GM13977 (cell line): ENCODE measurements at places on chromosomes 12 and 14.
A peak's percentile ranks its signal among the peaks of the same experiment; 100 is the strongest.

DNA sequence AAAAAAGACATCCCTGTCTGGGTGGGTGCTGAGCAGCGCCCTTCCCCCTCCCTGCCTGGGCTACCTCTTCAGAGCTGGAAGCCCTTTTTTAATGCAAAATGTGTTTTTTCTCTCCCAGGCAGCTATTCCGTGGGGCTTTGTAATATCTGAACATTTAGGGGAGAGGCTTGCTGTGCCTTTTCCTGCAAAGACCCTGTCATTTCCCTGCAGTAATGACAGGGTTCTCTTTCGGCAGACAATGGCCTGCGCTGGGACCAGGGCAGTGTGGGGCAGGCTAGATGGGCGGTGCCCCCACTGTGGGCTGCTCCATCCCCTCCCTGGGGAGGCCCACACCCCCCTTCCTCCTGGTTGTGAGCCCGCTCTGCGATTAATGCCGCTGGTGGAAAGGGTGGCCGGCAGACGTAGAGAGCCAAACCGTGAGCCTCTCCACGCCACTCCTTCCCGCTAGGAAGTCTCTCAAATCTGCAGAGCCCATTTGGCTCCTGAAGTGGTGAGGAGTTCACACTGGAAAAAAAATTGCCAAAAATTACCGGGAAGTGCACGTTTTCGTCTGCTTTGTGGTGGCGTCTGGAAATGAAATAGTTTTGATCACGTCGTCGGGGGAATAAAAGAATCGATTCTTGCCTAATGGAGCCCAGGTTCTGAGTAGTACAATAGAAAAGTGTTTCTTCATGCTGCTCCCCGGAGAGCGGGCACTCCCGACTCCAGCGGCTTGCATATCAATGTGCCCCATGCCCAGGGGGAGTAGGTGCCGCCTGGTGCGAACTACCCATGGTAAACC lies 31.5 kb downstream of the KIF26A start:
- DNase-seq, result no peak

- DNase-seq, result no peak
These were observed 47.5 kb downstream of the ZNF664 start for GRCh38 chr12:124020514-124020949.

GRCh38 chr14:95420060-95420459 lies 96.4 kb downstream of the SYNE3 start:
- DNase-seq, result no peak

- no peak for DNase-seq
These were observed 176.3 kb upstream of the GSC start for GRCh38 chr14:94946244-94946643.

- DNase-seq, result no peak
These were observed 80.3 kb downstream of the PAPOLA start for GRCh38 chr14:96582411-96582961.

DNA sequence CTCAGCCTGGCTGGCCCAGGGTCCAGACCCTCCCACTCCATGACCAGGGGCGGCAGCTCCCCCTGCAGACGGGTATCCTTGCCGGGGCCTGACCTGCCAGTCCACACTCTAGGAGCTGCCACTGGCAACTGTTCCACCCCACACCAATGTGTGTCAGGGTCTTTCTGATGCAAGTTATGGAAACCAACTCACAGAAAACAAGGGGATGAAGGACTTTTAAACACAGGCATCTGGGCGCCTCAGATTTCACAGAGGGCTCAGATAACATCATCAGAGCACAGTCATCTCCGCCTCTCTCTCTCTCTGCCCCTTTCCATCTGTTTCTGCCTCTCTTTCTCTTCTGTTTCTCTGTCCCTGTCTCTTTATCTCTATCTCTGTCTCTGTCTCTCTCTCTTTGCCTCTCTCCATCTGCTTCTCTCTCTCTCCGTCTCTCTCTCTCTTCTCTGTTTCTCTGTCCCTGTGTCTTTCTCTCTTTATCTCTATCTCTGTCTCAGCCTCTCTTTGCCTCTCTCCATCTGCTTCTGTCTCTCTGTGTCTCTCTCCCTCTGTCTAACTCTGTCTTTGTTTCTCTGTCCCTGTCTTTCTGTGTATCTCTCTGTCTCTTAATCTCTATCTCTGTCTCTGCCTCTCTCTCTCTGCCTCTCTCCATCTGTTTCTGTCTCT lies 67.4 kb upstream of the FBRSL1 start:
- no peak for DNase-seq

- DNase-seq, result no peak
These were observed 328.0 kb upstream of the TMTC1 start for GRCh38 chr12:30111719-30112118.

DNA sequence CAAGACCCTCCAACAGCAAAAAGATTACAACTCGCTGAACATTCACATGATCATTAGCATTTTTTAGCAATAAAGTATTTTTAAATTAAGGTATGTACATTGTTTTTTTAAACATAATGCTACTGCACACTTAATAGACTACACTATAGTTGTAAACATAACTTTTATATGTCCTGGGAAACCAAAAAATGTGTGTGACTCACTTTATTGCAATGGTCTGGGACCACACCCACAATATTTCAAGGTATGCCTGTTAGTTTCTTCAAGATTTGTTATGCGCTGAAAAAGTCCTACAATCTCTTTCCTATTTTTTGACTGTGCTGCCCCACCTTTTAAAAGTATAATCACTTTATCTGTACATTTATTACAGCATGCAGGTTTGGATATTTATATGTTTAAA lies 30.4 kb upstream of the PCNX4 start:
- no peak for DNase-seq

DNA sequence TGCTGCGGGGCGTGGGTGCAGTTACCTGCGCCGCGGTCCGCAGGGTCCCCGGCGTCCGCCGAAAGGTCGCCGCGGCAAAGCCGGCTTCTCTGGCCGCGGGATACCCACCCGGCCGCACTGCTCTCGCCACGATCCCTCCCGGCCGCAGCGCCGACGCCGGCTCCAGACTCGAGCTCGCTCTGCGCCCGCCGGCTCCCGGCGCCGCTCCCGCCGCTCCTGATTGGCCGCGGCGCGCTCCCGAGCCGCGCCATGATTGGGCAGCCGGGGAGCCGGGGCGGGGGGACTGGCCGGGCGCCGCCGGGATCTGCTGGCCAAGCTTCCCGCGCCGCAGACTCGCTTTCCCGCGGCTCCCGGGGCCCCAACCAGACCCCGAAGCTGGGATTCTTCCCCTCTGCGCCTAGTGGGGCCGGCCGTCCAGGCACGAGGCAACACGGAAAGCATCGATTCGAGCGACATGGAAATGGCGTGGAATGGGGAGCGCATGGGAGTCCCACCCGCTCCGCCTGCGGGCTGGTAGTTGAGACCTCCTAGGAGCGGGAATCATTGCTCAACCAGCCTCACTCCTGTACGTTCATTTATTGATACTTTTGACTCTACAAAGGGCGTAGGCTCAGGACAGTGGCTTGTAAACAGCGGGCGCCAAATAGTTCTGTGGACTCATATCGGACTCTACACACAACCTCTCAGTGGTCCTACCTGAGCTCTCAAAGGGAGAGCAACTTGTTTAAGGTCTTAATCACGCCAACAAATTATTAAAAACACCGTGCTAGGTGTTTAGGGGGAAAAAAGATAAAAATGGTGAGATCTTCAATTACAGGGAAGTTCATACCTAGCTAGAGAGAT lies 36.4 kb upstream of the STON2 start:
- DNase-seq, result peak; percentile 83

- no peak for DNase-seq
These were observed 5.5 kb downstream of the CNTN1 start for GRCh38 chr12:40697566-40698259.

GRCh38 chr12:8554451-8555195 lies 13.9 kb upstream of the CLEC4E start:
- DNase-seq, result no peak

- no peak for DNase-seq
These were observed 88.8 kb upstream of the PLEKHG7 start for GRCh38 chr12:92614001-92614400.

DNA sequence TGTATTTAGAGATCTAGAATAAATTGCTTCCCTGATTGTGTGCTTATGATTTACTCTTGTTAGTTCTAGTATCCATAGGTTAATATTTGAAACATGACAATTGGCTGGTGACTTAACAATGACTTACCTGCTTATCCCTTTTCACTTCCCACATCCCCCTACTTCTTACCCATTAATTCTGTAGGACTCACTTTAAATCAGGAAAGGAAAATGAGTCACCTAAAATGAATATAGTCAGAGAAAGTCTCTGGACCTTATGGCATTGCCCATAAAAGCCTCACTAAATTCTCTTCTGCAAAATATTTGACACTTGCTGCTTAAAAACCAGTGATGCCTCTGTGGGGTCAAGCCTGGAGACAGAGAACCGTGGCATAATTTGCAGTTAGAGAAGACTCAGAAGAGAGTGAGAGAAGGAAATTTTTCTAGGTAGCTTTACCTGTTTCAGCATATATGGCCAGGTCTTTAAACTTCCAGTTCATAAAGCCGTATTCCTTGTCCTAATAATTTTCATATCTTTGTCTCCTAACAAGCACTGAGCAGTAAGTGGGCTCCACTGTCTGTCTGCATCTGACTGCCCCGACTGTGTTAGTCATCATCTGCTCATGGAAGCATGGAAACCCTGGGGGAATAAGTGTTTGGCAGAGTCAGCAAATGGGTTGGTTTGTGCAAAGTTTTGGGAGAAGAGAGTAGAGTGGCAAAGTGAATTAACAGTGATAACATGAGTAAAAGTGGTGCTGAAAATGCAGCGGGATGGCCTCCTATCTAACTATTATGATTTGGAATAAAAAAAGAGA lies 294.4 kb downstream of the AKAP6 start:
- no peak for DNase-seq

DNA sequence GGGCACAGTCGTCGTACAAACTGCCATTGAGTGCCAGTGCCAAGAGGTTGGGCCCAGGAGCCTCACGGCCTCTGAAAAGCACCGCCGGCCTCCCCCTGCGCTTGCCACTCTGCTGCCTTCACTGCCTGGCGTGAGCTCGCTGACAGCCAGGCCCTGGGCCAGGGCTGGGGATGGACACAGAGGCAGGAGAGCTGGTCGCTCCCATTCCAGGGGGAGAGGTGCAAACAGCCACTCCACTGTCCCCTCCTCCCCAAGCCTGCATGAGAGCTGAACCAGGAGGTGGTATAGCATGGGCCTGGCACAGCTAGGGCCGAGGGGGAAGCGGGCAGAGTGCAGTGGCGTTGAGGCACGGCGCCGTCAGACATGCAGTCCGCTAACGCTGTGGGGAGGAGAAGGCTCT lies 4.6 kb downstream of the ADSS1 start:
- DNase-seq, result no peak

GRCh38 chr12:131189781-131190180 lies 236.1 kb downstream of the ADGRD1 start:
- DNase-seq, result no peak

DNA sequence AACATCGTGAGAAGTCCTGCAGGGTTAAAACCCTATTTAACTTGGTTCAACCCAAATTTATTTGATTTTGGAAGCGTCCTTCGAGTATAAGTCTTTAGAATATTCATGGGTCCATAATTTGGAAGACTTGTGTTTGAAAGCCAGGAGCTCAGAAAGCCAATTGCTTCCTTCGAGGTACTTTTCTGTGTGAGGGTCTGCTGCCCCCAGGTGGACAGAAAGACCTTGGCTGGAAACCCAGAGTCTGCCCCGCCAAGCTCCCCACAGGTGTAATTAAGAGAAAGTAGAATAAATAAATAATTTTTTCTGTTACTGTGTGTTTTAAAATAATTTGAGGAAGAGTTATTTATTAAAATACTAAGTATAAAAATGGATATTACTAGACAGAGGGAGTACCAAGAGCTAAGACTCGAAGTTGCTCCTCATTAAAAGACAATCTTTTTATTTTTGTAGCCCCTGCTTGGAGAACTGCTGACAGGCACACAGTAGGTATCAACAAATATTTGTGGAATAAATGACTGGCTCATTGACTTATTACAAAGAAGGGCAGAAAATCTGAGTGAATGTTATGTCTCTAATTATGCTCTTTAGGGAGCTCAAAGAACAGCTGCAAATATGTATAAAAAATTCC lies 105.8 kb downstream of the PAH start:
- DNase-seq, result peak; percentile 29

GRCh38 chr12:12938541-12938940 lies 13.4 kb downstream of the GPRC5D start:
- no peak for DNase-seq

GRCh38 chr14:90061685-90062126 lies at the start of gene KCNK13:
Gene KCNK13 (plus strand): TSS chr14:90061994. CDS start chr14:90062206, 212 bp downstream.
- peak; percentile 60 for DNase-seq

- DNase-seq, result peak; percentile 28
These were observed 404.4 kb downstream of the FLRT2 start for GRCh38 chr14:85934123-85934885.

DNA sequence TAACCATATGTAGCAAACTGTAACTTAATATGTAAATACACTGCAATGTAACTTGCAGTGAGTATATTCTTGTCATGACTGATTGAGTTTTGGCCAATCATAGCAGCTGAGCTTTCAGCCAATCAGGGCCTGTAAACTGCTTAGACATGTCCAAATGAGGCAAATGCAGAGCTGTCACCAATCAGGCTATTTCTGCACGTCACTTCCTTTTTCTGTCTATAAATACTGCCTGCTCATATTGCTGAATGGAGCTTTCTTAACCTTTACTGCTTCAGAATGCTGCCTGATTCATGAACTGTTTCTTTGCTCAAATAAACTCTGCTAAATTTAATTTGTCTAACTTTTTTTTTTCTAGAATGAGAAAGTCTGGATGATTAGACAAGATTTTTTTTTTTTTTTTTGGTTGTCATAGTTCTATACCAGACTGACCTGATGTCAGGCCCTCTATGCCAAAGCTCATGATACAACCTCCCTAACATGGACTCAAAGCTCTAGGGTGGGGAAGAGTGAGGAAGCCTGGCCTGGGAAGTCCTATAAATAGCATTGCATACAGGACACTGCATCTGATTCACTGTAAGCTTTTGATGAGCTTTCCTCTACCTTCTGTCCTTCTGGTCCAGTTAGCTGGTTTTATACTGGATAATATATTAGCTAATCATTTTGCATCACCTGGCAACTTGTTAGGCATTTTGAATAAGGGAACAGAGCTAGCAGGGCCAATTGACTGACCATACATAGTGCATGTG lies 12.0 kb downstream of the MGP start:
- no peak for DNase-seq

DNA sequence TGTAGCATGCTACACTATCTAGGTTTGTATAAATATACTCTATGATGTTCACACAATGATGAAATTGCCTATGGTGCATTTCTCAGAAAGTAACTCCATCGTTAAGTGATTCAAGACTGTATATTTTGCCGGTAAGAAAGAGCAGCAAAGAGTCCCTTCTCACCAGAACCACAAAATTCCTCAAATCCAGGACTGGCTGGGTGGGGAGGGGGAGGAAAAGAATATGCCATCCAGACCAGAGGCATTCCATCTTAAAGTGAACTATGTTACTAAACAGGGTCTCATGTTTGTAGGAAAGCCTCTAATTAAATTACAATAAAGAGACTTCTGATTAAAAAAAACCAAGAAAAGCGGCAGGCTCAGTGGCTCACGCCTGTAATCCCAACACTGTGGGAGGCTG lies 11.5 kb downstream of the UBE2N start:
- no peak for DNase-seq

GRCh38 chr12:50221228-50222008 lies 54.2 kb upstream of the CERS5 start:
- peak; percentile 27 for DNase-seq

GRCh38 chr12:8905546-8905945 lies 8.8 kb upstream of the PHC1 start:
- no peak for DNase-seq

GRCh38 chr12:106128585-106129328 lies 10.0 kb downstream of the NUAK1 start:
- DNase-seq, result no peak
